ENCODE measurements at places on chromosomes 7 and 10.

GRCh38 chr7:4714767-4715409 lies 32.8 kb downstream of the FOXK1 start:
- no peak for DNase-seq

GRCh38 chr7:133941496-133941895 lies 185.6 kb upstream of the LRGUK start:
- DNase-seq = no peak

GRCh38 chr7:24657980-24658379 lies 84.7 kb downstream of the PALS2 start:
- no peak for DNase-seq

DNA sequence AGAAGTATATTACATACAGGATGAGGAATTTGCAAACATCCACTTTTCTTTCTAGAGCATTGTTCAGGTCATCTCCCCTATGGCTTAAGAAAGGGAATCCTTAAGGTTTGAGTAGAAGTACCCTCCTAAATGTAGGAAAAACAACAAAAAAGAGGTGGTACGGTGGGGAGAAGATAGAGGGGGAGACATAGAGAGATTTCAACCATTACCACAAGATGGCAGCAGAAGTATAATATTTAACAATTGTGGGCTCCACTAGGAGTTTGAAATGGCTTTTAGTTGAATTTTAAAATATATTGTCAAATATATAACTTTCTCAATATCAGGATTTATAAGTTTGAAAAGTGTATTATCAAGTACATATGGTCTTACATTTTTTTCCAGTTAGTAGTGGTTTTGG lies 72.7 kb upstream of the PRKG1 start:
- no peak for DNase-seq

- peak; percentile 4 for DNase-seq
Observed at GRCh38 chr10:31011665-31012022, 20.0 kb downstream of the ZNF438 start.

DNA sequence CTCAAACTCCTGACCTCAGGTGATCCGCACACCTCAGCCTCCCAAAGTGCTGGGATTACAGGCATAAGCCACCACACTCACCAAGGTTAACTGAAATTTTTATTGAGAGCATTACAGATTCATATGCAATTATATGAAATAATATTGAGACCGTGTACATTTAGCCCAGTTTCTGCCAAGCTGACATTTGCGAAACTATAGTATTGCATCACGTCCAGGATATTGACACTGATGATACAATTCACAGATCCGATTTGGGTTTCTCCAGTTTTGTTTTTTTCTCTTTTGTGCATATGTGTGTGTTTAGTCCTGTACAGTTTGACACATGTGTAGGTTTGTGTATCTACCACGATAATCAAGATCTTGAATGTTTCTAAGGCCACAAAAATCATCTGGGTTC lies 627.9 kb upstream of the FOXK1 start:
- no peak for DNase-seq

DNA sequence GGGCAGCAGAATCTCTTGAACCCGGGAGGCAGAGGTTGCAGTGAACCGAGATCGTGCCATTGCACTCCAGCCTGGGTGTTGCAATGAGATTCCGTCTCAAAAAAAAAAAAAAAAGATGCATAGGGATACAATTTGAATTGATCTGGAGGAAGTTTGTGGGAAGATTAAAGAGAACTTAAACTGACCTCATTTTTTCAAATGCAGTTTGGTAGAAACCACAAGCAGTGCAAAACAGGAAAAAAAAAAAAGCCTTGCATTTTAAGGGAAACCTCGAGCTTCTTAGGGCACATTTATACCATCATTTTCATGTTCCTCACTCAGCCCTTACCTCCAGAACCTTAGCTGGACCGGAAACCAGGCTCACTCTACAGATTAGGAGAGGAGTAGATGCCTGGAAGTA lies 2.8 kb downstream of the KCTD7 start:
- no peak for DNase-seq

DNA sequence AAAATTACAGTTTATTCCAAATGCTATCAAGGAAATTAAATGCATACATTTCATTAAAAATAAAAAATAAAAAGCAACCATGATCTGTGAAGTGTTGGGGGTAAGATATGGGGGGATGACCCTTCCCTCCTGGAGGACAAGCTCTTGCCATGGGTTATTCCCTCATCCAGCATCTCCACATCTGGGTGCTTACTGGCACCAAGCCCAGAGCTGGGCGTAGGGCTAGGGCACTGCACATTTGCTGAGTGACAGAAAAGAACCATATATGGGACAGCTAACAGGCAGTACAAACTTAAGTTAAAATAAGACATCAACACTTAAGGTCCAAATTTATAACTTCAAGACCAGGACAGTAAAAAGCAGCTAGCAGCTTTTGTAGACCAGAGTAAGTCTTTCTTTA lies 10.2 kb downstream of the CCDC6 start:
- no peak for DNase-seq

- DNase-seq = no peak
Observed at GRCh38 chr10:100986623-100986951, 710 bp downstream of the MRPL43 start.

DNA sequence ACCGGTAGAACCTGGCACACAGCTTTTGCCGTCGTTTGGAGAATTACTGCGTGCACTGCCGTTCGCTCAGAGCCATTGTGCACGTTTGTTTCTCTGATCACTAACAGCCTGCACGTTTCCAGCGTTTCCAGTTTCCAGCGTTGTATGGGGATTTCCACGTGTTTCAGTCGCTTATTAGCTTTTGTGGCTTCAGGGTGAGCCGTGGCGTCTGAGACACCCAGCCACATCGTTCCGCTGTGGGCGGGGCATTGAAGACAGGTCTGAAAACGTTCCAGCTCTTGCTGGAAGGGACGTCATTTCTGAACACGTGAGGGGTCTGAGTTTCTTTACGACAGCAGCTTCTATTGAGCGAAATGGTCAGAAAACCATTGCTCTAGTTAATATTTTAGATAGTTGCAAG lies 164.8 kb downstream of the DNAJB6 start:
- no peak for DNase-seq

DNA sequence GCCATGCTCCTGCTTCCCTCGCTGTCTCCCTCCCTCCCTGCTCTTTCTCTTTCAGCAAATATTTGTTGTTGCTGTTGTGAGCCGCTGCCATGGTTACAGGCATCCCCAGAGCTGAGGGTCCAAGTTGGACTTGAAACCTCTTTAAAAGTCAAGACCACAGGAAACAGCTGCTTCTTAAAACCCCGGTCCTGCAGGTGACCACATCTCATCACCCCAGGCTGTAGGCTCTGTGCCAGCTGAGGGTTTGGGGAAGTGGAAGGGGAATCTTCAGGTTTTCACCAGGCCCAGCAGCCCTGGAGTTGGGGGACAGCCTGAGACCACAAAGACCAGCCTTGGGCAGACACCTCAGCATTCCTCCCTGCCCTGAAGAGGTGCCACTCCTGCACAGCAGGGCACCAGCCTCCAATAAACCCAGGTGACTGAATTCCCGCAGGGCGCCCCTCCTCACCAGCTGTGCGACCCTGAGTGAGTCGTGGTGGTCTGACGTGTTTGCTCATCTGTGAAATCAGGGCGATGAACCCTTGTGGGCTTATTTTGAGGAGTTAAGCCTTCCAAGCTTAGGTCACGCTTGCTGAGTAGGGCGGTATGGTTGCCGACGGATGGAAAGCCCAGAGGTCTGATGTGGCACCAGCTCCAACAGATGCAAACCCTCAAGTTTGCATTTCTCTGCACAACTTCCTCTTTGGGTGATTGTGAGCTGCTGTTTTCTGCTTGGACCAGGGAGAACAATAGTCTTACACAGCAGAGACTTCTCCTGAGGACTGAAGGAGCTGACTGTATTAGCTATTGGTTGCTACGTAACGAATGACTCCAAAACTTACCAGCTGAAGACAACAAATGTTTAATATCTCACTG lies 24.8 kb downstream of the NPTX2 start:
- no peak for DNase-seq

- DNase-seq = no peak
Observed at GRCh38 chr10:33365871-33366411, 31.5 kb upstream of the NRP1 start.

- no peak for DNase-seq
Observed at GRCh38 chr7:30171766-30172447, 37.1 kb downstream of the MTURN start.

- DNase-seq = no peak
Observed at GRCh38 chr7:101238226-101239182, 902 bp upstream of the CLDN15 start.

- DNase-seq = no peak
Observed at GRCh38 chr7:2567679-2568278, 9.0 kb downstream of the IQCE start.

GRCh38 chr10:45150997-45151396 lies 150.3 kb downstream of the ZNF22 start:
- no peak for DNase-seq

DNA sequence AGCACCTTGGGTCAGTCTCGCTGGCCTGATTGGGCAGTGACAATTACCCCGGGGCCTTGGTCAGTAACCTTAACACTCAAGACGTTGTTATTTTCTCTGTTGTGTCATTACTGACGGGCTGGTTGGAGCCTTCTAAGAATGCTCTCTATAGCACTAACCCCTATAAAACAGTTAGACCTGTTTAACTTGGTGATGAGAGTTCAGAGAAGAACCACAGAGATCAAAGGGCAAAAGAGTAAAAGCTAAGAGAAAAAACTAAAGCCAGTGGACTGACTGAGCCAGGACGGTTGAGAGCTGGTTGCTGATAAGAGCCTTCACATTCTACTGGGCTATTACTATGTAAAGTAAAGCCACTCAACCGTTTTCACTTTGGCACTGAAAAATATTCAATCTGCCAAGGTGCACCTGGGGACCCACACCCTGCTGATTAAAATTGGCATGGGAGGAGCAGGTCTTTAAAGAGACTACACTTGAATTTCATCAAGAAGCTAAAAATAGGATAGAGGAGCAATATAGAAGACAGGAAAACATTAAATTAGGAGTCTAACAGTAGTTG lies 13.6 kb upstream of the ITGB1 start:
- peak; percentile 55 for DNase-seq

DNA sequence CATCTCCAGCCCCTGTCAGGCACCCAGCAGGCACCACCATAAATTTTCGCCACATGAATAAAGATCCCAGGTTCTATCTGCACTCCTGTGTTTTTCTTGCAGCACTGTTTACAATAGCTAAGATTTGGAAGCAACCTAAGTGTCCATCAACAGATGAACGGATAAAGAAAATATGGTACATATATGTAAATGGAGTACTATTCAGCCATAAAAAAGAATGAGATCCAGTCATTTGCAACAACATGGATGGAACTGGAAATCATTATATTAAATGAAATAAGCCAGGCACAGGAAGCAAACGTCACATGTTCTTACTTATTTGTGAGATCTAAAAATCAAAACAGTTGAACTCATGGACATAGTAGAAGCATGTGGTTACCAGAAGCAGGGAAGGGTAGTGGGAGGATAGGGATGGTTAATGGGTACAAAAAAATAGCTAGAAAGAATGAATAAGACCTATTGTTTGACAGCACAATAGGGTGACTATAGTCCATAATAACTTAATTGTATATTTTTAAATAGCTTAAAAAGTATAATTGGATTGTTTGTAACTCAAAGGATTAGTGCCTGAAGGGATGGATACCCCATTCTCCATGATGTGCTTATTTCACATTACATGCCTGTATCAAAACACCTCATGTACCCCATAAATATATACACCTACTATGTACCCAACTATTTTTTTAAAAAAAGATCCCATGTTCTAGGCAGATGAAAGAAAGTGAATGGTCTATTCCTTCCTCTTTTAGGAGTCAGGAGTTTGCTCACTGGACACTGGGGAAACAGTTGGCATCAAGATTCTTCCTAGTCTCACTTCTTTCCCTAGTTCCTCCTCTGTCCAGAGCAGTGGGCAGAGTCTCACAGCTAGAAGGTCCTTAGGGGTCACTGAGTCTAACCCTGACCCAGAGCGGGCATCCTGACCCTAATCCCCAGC lies 1.0 kb upstream of the NPFFR1 start:
- DNase-seq = no peak

DNA sequence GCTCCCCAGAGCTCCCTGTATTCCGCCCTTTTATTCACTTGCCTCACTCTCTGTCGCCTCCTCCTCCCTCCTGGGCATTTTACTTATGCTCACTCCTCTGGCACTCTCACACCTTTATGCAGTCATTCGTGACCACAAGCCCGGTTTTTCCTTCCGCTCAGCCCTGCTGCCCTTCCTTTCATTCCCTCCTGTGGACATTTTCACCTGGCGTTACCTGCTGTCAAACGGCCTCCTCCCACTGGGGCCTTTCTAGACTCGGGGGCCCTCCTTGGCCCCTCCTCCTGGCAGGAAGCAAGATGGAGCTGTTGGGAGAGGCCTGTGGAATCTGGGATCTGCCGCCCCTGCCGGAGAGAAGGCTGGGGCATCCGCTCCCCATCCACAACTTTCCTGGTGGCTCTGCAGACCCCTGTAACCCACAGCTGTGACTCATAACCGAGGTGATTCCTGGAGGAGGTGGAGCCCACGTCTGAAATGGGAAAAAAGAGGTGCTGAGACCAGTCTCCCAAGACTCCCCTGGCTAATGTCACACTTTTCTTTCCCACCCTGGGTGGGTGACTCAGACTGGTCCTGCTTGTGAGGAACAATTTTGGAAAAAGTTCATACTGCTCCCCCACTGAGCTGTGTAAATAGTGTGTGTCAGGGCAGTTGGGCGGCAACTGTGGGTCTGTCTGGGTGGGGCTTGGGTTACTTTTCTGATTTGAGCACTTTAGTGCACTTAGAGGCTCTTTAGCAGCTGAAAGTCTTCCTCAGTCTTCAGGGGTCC lies 1.2 kb downstream of the VCL start:
- peak; percentile 3 for DNase-seq

GRCh38 chr10:91679296-91679695 lies 46.4 kb upstream of the PPP1R3C start:
- no peak for DNase-seq

- DNase-seq = no peak
Observed at GRCh38 chr7:116357781-116358670, 141.5 kb upstream of the CAV2 start.

- DNase-seq = no peak
Observed at GRCh38 chr10:117553815-117554172, 11.2 kb downstream of the EMX2 start.

DNA sequence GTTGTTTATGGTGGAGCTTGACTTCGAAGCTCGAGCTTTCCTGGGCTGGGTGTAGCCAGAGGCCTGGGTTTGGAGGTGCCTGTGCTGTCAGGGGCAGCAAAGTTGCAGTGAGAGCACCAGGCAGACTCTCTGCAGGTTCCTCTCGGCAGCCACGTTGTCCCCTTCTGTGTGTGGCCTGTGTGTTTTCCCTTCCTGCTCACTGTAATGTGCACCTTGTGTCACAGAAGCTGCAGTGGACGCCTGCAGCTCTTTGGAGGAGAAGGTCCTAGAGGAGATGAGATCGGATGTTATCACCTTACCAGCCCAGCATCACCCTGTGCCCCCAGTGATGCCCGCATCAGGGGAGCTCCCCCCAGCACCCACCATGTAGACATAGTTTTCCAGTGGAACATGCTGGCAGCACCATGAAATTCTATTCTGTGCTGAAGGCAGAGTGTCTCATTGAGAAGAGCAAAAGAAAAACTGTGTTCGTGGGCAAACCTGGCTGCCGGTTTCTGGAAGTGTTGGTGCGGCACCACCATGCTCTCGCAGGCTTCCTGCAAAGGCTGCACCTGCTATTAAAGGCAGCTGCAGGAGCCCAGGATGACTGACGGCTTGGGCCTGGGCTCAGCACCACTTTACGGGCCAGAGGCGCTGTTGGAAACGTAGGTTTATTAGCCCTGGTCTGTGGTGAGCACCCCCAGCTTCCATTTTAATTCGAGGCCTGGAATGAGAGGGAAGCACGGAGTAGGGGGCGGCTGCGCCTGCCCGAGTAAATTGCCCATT lies 609.8 kb upstream of the FOXK1 start:
- DNase-seq = no peak

All from NCI-H187 (cell line).